Activated T-cell treated with anti-CD3 and anti-CD28 coated beads, Interleukin-2, amount 50 U/mL, for 72 hours (primary cell): ENCODE measurements at places on chromosomes 1 and 21.

GRCh38 chr1:182215764-182216163 lies 154.3 kb upstream of the ZNF648 start:
- DNase-seq, result no peak

DNA sequence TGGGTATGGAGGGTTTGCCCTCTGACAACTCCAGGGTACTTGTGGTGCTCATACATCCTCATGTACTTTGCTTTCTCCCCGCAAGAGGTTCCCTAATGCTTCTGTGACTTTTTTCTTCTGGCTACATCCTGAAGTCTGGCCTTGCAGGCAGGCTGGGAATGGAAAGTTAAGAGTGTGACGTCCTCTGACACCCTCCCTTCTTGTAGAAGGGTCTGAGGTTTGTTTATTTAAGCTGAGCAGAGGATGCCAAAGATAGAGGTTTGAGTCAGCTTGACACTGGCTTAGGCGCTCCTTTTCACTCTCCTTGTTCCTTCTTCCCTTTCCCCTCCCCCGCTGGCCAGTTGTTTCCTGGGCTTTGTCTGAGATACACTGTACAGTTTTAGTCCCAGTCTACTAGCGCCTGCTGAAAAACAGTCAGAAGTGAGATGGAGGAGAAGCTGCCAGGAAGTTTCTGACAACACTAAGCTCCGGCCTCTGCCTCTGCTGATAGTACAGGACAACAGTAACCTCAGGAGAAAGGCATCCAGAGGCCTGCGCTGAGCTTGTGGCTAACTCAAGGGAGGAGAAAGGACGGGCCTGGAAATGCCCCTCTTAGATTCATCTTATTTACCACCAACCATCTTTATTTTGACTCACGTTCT lies at the start of gene MACF1:
MACF1 (plus strand) TSS at position 255 of the 641 bp plus-strand sequence; CDS start at position 583, 328 bp downstream.
- DNase-seq, result peak; percentile 30

GRCh38 chr1:224289396-224289795 lies 40.6 kb downstream of the NVL start:
- no peak for DNase-seq

DNA sequence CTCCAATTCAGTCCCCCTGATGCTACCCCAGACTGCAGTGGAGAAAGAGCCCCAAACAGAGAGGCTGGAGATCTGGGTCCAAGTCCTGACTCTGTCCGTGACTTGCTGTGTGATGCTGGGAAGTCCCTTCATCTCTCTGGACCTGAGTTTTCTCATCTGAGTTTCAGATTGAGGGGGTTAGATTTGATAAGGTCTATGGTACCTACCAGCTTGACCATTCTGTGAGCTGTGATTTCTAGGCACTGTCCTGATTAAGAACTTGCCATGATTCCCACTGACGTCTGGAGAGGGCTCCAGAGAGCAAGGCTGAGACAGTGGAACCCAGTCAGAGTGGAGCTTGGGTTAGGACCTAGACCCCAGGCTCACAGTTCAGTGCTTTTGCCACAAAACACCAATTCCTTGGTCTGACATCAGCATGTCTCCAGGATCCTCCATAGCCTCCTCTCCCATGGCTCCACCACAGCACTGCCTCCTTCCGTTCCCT lies 43.8 kb upstream of the DMBX1 start:
- no peak for DNase-seq
